ENCODE measurements at places on chromosomes 4 and X.
A peak's percentile ranks its signal among the peaks of the same experiment; 100 is the strongest.

- no peak for DNase-seq
These were observed 185.3 kb downstream of the MID1IP1 start for GRCh38 chrX:38986586-38986985.

- DNase-seq = no peak
These were observed 467.4 kb downstream of the TRIML1 start for GRCh38 chr4:188606635-188607034.

GRCh38 chr4:26263165-26263564, 57.6 kb upstream of the RBPJ start:
- no peak for DNase-seq

- no peak for DNase-seq
These were observed 512.0 kb upstream of the FAT1 start for GRCh38 chr4:187235456-187236170.

DNA sequence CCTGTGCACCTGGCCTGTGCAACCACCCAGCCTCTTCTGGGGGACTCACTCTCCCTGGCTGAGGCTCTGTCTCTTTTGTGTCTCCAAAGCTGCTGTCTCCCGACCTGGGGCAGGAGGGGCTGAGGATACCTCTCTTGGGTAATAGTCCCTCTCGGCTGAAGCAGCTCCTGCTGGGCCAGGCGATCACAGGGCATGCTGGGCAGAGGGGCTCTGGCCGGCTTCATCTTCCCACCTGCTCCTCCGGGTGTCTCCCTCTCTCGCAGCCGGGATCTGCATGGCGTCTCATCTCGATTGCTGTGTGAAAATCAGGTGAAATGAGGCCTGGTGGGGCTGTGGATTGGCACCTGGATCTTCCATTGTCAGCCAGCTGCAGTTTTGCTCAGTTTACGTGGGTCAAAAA, 53.2 kb downstream of the MGST2 start:
- no peak for DNase-seq

- DNase-seq = no peak
These were observed 166.0 kb downstream of the FBXO8 start for GRCh38 chr4:174117445-174117844.

DNA sequence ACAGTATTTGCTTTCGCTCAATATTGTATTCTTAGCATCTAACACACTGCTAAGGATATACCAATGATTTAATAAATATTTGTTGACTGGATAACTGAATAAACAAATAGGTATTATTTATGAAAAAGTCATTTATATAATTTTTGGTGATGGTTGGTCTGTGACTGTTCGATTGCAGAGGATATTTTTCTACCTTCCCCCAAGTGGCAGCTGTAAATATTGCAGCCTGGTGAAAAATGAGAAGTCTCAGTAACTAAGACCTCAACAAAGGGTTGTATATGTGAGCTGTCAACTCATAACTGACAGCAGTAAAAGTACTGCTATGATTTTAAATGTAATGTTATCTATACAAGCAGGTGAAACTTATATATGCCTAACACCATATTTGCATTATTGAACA, 36.0 kb downstream of the HTR2C start:
- DNase-seq = no peak

GRCh38 chr4:170025523-170026252, 507 bp downstream of the MFAP3L start:
- peak; percentile 67 for DNase-seq

GRCh38 chrX:140724736-140725135, 15.2 kb downstream of the LINC00632 start:
- DNase-seq = no peak

- DNase-seq = no peak
These were observed 222.3 kb upstream of the HS3ST1 start for GRCh38 chr4:11650801-11651596.

GRCh38 chr4:83361416-83362103, 26.9 kb upstream of the HPSE start:
- DNase-seq = no peak

DNA sequence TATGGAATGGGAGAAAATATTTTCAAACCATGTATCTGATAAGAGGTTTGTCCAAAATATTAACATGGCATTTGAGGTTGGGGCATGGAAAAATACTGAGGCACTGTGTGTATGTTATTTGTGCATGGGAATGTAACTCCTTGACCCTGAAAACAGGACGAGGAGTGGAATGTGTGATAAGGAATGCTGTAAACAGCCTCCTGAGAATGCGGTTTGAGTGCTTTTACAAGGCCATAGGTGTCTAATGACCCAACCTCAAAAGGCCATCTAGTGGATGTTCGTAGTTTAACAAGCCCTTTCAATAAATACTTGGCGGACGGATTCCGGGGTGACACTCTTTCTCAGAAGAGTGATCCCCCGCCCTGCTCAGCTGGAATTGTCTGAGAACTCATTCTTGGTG, 162.9 kb upstream of the USP9X start:
- DNase-seq = no peak

- DNase-seq = no peak
These were observed 59.4 kb upstream of the TLL1 start for GRCh38 chr4:165813606-165814005.

- peak; percentile 90 for DNase-seq
These were observed 95.6 kb downstream of the AFAP1 start for GRCh38 chr4:7843831-7844593.

DNA sequence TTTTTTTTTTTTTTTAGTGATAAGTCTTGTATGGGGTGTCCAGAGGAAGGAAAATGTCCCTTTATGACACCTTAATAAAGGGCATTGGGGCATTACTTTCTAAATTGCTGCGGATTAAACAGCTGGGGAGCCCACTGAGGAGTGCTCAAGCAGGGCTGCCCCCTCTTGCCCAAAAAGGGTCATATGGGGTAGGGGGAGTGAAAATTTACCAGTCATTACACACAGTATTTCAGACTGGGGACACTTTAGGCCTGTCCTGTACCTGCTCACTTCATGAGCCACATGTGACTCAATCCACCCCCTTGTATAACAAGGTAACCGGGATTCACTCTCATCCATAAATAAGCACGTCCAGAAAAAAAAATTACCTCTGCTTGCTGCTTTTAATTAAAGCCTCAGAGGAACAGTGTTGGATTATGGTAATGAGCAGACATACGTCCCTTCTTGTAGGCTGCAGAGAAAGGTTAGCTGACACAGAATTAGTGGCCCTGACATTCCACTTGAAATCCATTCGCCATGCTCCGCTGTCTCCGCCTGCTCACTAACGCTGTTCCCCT, 1.8 kb downstream of the PRDM8 start:
- DNase-seq = no peak

DNA sequence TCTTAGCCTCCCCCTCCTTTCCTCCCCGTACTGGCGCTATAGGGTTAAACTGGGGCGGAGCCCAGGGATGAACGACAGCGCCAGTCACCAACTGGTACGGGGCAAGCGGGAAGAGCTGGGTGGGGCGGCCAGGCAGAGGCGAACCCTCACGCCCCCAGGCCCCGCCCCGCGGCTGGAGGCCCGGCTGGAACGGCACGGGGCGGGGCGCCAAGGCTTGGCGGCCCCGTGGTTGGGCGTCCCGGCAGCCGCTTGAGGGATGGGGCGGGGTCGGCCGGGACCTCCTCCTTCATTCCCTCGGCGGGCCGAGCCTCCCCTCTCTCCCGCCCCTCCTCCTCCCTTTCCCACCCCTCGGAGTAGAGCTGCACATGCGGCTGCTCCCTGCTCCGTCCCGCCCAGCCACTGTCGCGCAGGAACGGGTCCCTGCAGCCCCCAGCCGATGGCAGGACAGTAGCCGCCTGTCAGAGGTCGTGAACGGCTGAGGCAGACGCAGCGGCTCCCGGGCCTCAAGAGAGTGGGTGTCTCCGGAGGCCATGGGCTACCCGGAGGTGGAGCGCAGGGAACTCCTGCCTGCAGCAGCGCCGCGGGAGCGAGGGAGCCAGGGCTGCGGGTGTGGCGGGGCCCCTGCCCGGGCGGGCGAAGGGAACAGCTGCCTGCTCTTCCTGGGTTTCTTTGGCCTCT, at the start of gene EDA:
Gene EDA (plus strand): TSS at position 335 of the 678 bp plus-strand sequence.
- peak; percentile 87 for DNase-seq

GRCh38 chr4:172776203-172776861, 392.3 kb upstream of the GALNT7 start:
- DNase-seq = no peak

GRCh38 chrX:15737190-15737958, 696 bp upstream of the CA5B start:
- no peak for DNase-seq

- DNase-seq = peak; percentile 64
These were observed 4.9 kb downstream of the HUWE1 start for GRCh38 chrX:53681661-53682060.

- no peak for DNase-seq
These were observed 251.1 kb upstream of the MAD2L1 start for GRCh38 chr4:120317713-120318112.

DNA sequence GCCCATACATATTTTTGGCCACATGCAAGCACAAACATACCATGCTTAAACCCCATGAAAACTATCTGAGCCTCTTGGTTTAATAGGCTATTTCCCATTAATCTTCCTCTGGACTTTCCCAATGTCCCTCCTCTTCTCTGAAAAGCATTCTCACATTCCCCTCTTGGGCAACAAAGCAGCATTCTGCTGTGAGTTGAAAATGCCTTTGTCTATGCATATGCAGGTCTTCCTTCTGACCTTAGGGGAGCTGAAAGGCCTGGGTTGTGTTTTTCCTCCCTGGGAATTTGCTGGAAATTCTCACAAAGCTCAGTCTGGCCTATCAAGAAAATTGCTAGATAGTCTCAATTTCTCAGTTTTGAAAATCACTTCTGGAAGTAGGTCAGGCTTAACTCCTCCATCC, 4.2 kb downstream of the VSIG4 start:
- DNase-seq = no peak

- no peak for DNase-seq
These were observed 682.4 kb upstream of the GRIA3 start for GRCh38 chrX:122501652-122502051.

DNA sequence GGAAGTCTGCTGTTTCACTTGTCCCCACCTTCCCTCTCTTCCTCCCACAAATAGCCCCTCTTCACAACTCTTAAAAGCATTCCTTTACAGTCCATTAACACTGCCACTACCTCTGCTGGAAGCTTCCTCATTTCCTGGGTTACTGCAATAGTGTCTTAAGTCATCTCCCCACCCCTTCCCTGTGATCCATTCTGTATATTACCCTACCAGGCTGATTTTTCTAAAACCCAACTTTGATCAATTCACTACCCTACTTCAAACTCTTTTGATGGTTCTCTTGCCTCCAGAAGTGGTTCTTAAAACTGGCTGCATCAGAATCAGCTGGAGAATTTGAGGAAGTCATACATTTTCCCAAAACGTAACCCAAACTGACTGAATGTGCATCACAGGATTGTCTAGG, 8.8 kb upstream of the XIAP start:
- no peak for DNase-seq

GRCh38 chr4:48090621-48091020, 43.4 kb downstream of the TXK start:
- DNase-seq = no peak

DNA sequence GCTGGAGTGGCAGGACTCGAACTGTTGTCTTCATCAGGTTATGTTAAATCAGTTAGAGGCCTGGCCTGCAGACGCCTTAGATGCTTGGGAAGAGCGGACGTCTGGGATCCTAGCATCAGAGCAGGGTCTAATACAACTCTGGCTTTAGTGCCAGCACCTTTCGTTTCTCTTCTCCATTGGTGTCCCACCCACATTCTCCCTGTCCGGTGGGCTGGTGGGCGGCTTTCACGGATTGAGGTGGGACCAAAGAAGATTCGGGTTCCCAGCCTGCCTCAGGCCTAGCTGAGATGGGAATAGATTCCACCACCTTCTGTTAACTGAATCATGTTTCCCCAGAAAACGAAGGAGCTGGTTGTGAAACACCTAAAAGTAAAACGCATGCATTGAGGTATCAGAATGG, 939 bp downstream of the PDK3 start:
- no peak for DNase-seq

DNA sequence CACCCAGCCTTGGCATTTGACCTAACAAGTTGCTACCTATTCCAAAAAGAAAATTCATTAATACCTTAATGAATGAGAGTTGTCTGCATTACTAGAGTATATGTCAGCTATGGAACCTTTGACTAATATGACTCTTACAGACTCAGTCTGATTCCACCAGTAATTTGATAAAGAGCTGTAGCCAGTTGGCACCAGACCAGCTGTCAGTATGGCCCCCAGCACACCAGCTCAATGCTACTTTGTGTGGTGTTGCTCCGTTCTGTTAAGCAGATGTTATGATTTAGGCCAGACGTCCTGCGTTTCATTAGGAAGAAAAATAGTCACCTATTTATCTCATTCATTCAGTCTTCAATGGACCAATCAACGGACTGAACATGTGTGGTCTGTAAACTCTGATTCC, 215.5 kb downstream of the TLL1 start:
- DNase-seq = no peak

DNA sequence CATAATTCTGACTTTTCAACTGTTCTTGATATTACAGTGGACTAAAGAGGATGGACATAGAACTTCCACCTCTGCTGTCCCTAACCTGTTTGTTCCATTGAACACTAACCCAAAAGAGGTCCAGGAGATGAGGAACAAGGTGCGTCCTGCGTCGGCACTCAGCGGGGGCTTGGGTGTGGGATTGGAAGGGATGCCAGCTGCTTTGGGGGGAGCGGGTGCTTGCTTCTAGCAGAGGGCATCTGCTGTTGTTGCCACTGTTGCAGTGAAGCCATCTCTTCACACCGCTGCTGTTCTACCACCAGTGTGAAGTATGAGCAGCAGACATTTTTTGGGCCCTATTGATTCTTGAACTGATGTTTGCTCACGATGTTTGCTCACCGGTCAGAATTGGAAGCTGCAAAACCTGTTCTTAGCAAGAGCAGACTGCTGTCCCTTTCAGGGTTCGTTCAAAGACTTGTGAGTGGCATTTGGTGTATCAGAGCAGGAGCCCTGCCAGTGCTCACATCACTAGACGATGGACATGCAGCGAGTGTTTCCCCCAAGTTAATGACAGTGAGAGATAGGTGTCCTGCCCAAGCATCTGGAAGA, 55.4 kb downstream of the NOP14 start:
- DNase-seq = no peak

DNA sequence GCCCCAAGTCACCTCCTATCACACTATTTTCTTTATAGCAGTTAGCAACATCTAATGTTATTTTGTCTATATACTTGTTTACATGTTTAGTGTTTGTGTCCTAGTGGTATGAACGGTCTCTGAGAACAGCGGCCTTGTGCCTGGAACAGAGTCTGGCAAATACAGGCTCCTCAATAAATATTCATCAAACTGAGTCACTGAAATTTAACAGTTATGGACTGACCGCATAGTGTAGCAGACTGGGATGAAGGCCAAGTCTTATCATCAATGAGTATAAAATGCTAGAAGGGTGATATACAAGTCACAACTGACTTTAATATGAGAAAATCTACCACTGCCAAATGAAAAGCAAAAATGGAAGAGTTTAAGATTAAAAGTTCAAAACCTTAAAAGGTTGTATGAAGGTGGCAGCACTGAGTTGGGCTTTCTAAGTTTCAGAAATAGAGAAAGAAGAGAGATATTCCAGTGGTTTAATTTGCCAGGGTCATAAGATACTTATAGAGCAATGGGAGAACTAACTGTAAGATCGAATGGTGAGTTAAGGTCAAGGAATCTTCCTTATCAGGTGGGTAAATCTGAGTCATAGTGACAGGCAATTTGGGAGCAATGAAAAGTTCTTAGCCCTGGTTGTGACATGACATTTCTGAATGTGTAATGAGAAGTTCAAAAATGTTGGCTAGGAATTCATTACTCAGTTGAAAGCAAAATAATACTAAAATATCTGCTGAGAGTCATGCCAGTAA, 34.9 kb downstream of the ELOVL6 start:
- no peak for DNase-seq

GRCh38 chr4:65234061-65234460, 436.2 kb downstream of the EPHA5 start:
- no peak for DNase-seq

GRCh38 chrX:22272613-22273012, at the start of gene CBLL2:
Gene CBLL2 (plus strand): TSS chrX:22272913. CDS start chrX:22272992, 79 bp downstream.
- no peak for DNase-seq

- DNase-seq = no peak
These were observed 252.4 kb downstream of the SPOCK3 start for GRCh38 chr4:166981847-166982246.
